ENCODE measurements at places on chromosomes 4 and X.

DNA sequence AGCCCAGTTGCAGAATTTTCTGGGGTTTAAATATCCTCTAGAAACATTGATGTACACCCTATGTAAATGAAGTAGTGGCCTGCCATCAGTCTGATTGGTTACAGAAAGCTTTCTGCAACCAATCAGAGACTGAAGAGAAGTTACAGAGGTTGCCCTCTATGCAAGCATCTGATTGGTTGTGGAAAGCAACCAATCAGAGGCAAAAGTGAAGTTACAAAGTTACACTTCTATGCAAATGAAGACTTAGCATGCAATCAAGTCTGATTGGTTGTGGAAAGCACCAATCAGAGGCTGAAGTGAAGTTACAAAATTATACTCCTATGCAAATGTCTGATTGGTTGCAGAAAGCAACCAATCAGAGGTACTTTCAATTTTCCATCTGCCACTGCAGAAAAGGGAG is 51.9 kb upstream of the USP9X start:
- DNase-seq = no peak

GRCh38 chr4:89665662-89666061 is 171.3 kb downstream of the SNCA start:
- no peak for DNase-seq

DNA sequence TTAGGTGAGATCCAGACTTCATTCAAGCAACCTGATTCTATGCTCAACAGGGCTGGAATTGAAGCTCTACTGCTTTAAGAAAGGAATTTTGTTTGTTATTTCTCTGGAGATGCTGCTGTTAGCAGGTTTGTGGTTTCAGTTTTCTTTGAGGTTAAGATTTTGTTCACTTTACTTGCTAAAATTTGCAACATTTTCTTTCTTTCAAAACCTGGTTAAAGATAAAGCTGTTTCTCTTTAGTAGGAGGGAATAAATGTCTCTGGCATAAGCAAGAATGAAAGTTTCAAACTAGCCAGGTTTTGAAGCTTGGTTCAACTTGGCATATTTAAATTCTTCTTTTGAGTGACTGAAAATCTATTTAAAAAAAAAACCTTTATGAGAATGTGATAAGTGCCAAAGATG is 660.6 kb upstream of the NR3C2 start:
- DNase-seq = no peak

DNA sequence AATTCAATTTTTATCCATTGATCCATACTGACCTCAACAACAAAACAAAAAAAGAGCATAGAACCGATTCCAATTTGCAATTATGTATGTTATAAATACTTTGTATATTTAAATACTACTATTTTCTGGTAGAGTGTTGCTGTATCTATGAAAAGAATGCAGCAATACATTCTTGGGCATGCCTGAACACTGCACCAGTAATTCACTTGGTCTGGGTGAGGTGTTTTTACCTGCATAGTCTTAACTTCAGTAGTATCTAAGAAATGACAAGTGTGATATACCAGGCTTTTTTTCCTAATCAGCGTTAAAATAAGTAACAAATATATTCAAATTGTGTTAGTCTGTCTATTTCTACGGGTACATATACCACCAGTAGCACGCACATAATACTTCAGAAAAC is 120.2 kb downstream of the KLHL13 start:
- no peak for DNase-seq
